ENCODE measurements at places on chromosomes 6 and 20.

GRCh38 chr6:31057426-31058003, 47.2 kb downstream of the MUC22 start:
- DNase-seq = no peak

- no peak for DNase-seq
These were observed 407.1 kb upstream of the MARCKS start for GRCh38 chr6:113450061-113450465.

GRCh38 chr6:163390770-163391169, 23.7 kb upstream of the QKI start:
- DNase-seq = no peak

DNA sequence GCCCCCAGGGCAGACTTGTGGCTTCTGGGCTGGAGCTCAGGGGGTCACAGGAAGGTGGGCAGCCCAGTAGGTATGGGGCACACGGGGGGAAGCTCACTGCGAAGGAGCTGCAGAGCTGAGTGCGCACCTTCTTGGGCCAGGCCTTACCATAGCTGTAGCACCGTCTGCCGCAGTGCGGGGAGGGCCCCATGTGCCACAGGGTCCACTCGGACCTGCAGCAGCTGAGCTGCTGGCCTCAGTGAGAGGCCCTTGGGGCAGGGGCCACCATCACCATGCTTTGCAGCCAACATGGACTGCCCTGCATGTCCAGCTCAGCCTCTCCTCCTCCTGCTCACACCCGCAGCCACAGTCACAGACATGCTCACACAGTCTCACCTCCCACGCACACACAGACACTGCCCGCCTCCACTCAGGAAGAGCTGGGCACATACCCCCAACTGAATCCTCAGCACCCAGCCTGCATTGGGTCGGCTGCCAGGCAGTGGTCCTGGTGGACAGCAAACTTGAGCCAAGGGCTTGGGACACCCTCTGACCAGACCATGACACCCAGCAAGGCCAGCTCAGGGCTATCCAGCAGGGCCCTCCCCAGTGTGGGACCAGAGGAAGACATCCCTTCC, 35.3 kb downstream of the YTHDF1 start:
- DNase-seq = no peak

- no peak for DNase-seq
These were observed 118.1 kb downstream of the MACROD2 start for GRCh38 chr20:14113416-14113815.

- DNase-seq = no peak
These were observed 15.3 kb downstream of the ECHDC1 start for GRCh38 chr6:127328043-127328609.

GRCh38 chr6:87702589-87702945, 534 bp upstream of the AKIRIN2 start:
- no peak for DNase-seq

DNA sequence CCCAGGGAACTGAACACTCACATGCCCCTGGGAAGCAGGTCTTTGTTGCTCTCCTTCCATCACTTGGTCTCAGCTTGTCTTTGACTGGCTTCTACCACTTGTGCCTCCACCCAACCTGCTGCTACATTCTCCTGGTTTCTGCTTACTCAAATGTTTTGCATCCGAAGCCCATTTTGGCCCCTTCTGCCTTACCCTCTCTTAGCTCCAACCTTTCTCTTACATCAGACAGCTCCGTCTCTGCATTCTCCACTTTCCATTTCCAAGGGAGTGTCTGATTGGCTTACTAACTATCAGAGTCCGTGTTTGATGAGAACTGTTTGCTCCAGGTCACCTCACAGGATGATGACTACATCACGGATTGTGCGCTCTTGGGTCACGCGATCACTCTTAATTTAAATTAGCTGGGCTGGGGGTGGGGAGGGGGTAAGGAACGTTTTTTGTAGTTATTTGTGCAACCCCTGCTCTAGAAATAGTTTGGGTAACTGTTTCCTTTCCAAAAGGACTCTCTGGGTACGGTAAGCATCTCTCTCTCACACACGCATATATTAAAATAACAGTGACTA, 844 bp upstream of the ABRACL start:
- DNase-seq = no peak
